ENCODE measurements at places on chromosomes 4 and X.

- H3K27me3 ChIP-seq = no peaks in the 10 kb centered on the region
- DNase-seq = no peak
- H3K36me3 ChIP-seq = no peaks in the 10 kb centered on the region
- H3K4me3 ChIP-seq = no peak overlapping the region
Measured at GRCh38 chr4:33057736-33058135, 2337.6 kb downstream of the PCDH7 start.

DNA sequence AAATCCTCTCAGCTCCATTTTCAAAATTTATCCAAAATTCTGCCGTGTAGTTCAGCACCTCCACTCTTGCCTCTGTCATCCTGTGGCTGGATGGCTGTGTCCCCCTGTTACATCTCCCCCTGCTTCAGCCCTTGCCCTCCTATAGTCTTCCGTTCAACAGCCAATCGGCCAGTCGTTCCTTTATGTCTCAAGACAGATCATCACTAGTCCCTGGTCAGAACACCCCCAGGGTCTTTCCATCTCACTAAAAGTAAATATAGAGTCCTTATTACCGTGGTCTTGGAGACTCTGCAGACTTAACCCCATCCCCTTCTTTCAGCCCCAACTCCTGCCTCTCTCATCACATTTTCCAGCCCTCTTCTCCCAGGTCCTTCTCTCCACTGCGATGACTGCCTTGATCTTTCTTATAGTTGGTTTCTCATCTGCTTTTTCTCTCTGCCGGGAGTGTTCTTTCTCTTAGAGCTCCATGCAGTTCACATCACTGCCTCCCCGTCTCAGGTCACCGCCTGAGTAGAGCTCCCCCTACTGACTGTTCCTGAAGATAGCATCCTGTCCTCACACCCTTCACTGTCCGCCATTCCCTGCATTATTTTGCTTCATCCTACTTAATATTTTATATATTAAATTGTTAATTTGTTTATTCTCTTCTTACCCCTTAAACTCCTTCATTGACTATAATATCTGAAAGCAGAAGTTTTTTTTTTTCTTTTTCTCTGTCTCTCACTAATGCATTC is 736.9 kb upstream of the MAGEB2 start:
- no peaks in the 10 kb centered on the region for H3K27me3 ChIP-seq
- no peaks in the 10 kb centered on the region for H3K36me3 ChIP-seq
- no peak overlapping the region for H3K27ac ChIP-seq
- no peak overlapping the region for H3K4me3 ChIP-seq
- DNase-seq = no peak

GRCh38 chr4:183499801-183500200 is 5.1 kb upstream of the ING2 start:
- no peaks in the 10 kb centered on the region for H3K36me3 ChIP-seq
- peaks cover 11% of the 10 kb centered on the region for H3K4me1 ChIP-seq
- no peak overlapping the region for H3K4me3 ChIP-seq
- no peak for DNase-seq

DNA sequence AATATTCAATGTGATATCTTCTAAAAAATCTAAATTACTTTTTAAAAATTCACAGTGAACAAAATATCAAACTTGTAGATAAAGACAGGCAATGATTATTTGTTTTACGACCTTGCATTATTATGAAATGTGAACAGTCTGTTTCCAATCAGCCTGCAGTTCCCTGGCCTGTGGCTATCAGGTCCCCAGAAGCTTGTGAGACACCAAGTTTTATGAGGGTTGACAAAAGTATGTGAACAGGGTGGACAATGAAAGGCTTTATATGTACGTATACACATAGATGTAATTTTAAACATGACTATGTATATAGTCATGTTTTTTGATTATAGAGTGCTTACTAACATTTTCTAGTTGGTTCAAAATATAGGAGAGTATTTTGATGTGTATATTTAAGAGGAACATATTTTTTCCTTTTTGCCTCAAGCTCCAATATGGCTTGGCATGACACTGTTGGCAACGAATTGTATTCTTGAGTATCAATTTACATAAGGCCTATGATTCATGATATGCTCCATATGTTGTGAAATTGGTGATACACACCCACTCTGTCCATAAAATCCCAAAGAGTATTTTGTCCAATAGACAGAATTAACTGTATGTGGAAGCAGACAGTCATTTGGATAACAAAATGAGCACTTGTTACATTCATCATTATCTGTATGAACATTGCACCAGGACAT is 55.7 kb downstream of the BTC start:
- H3K27me3 ChIP-seq = no peaks in the 10 kb centered on the region
- H3K4me3 ChIP-seq = no peak overlapping the region
- no peak for DNase-seq

DNA sequence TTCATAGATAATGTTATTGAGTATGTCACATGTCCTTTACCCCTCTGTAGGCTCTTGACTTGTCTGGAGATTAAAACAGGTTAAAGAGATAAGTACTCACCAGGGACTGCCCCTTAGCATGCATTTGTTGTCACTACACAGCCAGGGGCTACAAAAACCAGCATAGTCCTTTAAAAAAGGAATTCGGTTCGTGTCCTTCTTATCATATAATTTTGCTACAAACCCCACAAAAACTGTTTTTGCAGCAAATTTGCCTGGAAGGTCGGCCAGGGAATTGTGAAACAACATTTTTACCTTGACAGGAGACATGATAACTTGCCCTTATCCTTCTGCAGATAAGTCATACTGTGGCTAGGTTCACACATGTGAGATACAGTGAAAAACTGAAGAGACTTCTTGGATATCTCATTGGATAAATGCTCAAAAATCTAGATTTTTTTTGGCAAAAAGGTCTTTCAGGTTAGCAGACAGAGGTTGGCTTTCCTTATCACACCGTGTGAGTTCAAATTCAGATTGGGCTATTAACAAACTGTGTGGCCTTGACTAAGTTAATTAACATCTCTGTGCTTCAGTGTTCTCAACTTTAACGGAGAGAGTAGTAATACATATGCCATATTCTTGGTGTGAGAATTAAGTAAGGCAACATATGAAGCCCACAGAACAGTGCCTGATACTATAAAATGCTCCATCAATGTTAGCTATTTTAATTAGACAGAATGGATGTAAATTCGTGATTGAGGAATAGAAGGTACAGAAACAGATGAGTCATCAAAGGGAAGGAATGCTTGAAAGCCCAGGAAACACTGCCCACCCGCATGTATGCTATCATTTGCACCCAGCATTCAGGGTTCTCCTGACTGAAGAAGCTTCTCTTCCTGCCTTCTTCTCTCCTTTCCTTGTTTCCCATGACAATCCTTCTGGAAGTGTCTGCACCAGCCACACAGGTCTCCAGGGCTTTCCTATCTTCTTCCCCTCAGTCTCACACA is 30.0 kb downstream of the FAM9C start:
- no peak for DNase-seq
- peaks cover 25% of the 10 kb centered on the region for H3K4me1 ChIP-seq
- H3K27me3 ChIP-seq = no peaks in the 10 kb centered on the region
- no peaks in the 10 kb centered on the region for H3K36me3 ChIP-seq
- H3K4me3 ChIP-seq = no peak overlapping the region
- H3K27ac ChIP-seq = no peak overlapping the region

DNA sequence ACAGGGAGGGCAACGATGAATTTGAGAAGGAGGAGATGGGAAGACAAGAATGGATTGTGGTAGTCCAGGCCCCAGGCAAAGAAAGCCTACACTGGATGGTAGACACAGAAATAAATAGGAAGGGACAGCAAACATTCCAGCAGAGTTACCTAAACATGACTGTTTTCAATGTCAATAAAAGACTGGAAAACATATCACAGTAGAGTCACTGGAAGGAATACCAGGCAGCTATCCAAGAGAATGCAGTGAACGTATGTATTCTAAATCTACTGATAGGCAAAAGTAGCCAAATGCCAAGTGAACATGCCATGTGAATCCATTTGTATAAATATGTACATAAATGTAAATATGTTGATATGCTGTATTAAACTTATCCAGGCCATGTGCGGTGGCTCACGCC is 183.0 kb downstream of the PALLD start:
- H3K4me3 ChIP-seq = no peak overlapping the region
- H3K27ac ChIP-seq = no peak overlapping the region
- no peaks in the 10 kb centered on the region for H3K27me3 ChIP-seq
- no peak for DNase-seq

- H3K4me1 ChIP-seq = no peaks in the 10 kb centered on the region
- DNase-seq = no peak
- H3K27me3 ChIP-seq = peaks cover 12% of the 10 kb centered on the region
- H3K4me3 ChIP-seq = no peak overlapping the region
- no peaks in the 10 kb centered on the region for H3K36me3 ChIP-seq
Measured at GRCh38 chr4:8274765-8275547, 5.4 kb downstream of the HTRA3 start.

GRCh38 chr4:94359838-94360237 is 17.2 kb upstream of the HPGDS start:
- H3K36me3 ChIP-seq = no peaks in the 10 kb centered on the region
- H3K4me3 ChIP-seq = no peak overlapping the region
- H3K27me3 ChIP-seq = no peaks in the 10 kb centered on the region
- no peak overlapping the region for H3K27ac ChIP-seq
- H3K4me1 ChIP-seq = no peaks in the 10 kb centered on the region

GRCh38 chr4:36283912-36284465 is 2.6 kb downstream of the DTHD1 start:
- DNase-seq = no peak
- no peaks in the 10 kb centered on the region for H3K36me3 ChIP-seq
- peaks cover 8% of the 10 kb centered on the region for H3K4me1 ChIP-seq
- H3K27ac ChIP-seq = no peak overlapping the region
- no peaks in the 10 kb centered on the region for H3K27me3 ChIP-seq

GRCh38 chr4:124334119-124334518 is 378.4 kb downstream of the ANKRD50 start:
- H3K36me3 ChIP-seq = no peaks in the 10 kb centered on the region
- H3K27me3 ChIP-seq = no peaks in the 10 kb centered on the region
- H3K4me1 ChIP-seq = no peaks in the 10 kb centered on the region
- H3K4me3 ChIP-seq = no peak overlapping the region
- no peak overlapping the region for H3K27ac ChIP-seq
- DNase-seq = peak; percentile 19

DNA sequence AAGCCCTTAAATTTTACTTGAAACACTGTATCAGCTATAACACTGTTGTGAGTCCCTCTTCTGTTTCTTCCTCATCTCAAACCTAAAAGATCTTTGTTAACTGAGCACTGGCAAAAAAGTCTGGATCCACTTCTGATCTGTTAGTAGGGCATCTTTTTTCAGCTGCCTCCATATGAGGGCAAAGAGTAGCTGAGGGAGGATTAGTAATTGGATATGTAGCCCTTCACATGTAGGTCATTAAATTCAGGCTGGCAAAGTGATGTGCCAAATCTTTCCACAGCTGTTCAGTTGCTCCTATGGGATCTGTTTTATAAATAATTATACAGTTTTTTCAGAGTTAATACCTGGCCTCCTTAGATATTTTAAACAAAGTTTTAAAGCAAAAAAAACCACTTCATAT is 1.1 kb upstream of the TRMT10A start:
- 0 out of 2 replicates have a peak, but pooled peaks cover 9% of the 10 kb centered on the region for H3K4me1 ChIP-seq
- no peak for DNase-seq
- no peaks in the 10 kb centered on the region for H3K36me3 ChIP-seq

GRCh38 chr4:87141428-87141827 is 79.0 kb downstream of the KLHL8 start:
- no peak overlapping the region for H3K4me3 ChIP-seq
- H3K27ac ChIP-seq = no peak overlapping the region
- H3K36me3 ChIP-seq = no peaks in the 10 kb centered on the region
- no peaks in the 10 kb centered on the region for H3K27me3 ChIP-seq
- H3K4me1 ChIP-seq = no peaks in the 10 kb centered on the region
- DNase-seq = no peak
